NCI-H2081 (cell line): ENCODE measurements at places on chromosomes 7 and 10.

DNA sequence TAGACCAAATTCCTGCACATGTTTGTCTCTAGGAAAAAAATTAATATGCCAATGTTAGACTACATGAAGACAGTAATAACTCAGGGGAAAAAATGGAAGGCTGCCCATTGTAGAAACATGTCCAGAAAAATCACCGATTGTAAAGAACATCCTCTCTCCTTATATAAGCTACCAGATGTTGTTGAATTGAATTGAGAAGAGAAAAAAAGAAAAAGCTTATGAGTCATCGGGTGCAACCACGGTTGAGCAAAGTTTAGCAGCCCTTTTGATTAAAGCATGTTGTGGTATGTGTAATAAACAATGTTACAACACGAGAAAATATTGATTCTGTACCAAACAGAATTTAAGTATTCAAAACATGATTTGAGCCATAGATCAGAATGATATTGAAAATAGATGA lies 102.3 kb upstream of the ARHGAP21 start:
- no peak for DNase-seq

- no peak for DNase-seq
Measured at GRCh38 chr7:155355176-155355575, 57.5 kb downstream of the INSIG1 start.

- DNase-seq, result no peak
Measured at GRCh38 chr7:73663033-73663432, 4.6 kb upstream of the VPS37D start.

DNA sequence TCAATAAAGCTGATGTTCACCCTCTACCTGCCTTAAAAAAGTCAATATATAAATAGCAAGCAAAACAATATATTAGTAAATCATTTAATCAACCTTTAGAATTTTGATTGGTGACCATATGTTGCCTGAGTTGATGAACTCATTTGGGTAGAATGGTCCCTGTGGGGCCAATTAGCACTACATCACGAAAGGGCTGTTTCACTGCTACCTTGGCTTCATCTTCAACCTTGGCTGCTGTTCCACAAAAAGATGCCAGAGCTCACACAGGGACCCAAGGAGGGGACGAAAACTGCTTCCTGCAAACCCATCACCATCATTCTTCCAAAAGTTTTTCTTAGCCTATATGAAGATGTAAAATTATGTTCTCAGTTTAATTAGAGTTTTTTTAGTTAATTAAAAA lies 35.4 kb upstream of the HBP1 start:
- DNase-seq, result no peak

- no peak for DNase-seq
Measured at GRCh38 chr10:21493784-21494183, 31.7 kb downstream of the SKIDA1 start.

DNA sequence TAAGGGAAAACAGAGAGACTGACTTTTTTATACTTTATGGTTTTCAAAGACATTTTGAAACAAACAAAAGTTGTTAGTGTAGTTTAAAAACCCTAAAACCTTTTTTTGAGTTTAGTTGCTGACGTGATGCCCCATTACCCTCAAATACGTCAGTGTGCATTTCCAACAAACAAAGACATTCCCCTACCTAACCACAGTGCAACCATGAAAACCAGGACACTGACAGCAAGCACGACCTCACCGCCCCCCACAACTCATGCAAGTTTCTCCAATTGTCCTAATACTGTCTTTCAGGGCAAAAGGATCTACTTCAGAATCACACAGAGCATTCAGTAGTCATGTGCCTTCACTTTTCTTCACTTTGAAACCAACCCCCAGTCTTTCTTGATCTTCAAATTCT lies 75.0 kb downstream of the WNT2 start:
- no peak for DNase-seq

GRCh38 chr7:44521347-44522095 lies 19.6 kb downstream of the NPC1L1 start:
- no peak for DNase-seq

DNA sequence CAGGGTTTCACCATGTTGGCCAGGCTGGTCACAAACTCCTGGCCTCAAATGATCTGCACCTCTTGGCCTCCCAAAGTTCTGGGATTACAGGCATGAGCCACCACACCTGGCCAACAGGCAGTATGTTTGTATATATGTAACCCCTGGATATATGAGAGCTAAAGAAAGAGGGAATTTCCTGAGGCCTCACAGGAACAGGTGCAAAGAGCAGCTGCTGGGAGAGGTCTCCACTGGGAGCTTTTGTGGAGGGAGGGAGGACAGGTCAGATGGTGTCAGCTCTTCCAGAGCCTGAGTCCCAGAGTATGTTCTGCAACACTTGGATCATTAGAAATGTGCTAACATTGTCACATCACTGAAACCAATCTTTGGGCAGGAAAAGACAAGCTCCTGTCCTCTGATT lies 110.1 kb upstream of the KIF5B start:
- no peak for DNase-seq

DNA sequence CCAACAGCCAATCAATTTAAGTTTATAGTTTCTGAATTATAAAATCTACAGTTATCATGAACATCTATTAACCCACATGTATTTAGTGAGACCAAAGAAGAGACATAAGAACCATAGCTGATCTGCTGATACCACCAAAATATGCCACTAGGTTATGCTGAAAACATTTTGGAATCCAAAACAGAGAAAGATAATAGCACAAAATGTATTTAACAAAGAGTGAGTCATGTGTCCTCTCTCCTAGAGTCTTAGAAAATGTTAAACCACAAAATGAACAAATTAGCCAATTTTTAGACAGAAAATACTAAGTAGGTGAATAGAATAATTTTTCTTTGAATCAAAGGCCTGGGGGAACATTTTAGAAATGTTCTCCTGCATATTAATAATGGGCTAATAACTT lies 527.5 kb downstream of the GPAM start:
- DNase-seq, result no peak

DNA sequence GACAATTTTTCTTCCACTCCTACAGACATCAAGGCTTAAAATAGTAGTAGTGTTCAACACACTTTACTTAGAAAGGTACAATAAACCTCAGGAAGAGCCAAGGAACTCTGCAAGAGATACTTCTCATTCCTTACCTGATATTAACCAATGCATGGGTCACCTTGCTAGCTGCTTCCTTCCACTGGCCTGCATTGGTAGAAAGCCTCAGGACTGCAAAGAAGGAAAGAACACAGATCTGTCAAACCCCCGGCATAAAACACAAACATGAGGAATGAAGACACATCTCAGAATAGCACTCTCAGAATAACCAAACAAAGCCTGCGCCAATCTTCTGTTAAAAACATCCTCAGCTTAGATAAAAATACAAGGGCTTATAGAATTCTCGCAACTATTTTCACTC lies 96.1 kb upstream of the KCNIP2 start:
- no peak for DNase-seq
